ENCODE measurements at places on chromosomes 5 and 9. TPM values are rescaled to one million over a fixed set of nuclear protein-coding genes. Genes with fewer than 3 reads are reported as not detected.
A peak's percentile ranks its signal among the peaks of the same experiment; 100 is the strongest.

DNA sequence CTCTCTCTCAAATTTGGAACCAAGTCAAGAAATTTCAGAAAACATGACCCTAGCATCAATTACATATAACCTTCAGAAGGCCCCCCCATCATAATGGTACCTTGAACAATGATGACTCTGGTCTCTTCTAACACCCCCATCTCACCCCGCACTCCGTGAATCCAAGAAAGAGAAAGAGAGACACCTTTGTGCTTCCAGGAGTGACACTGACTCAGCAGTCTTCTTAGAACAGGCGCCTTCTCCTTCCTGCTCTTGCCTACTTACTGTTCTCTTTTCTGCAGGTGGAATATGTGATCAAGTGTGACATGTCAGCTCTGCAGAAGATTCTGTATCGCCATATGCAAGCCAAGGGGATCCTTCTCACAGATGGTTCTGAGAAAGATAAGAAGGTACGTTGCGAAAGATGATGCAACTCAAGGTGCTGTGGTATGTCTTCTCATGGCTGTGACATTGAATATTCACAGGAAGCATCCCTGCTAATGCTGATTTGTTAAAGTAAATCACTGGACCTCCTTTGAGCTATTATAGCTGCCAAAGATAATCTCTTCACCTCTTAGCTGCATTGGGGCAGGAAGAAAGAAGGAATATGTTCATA, 81.3 kb downstream of the SMARCA2 start:
- no peak for DNase-seq

GRCh38 chr5:108924457-108924961, 176.8 kb downstream of the FER start:
- DNase-seq, result no peak

Gene TEX48
- total RNA-seq, result not detected

- no peak for DNase-seq
Measured at GRCh38 chr5:149924486-149924885, 20.1 kb downstream of the PDE6A start.

GRCh38 chr5:147822686-147823491, 8.6 kb downstream of the SPINK1 start:
- no peak for DNase-seq

GRCh38 chr5:115366223-115366622, 69.8 kb upstream of the CCDC112 start:
- peak; percentile 47 for DNase-seq

Gene CEP72
- total RNA-seq, result 7.6 TPM

DNA sequence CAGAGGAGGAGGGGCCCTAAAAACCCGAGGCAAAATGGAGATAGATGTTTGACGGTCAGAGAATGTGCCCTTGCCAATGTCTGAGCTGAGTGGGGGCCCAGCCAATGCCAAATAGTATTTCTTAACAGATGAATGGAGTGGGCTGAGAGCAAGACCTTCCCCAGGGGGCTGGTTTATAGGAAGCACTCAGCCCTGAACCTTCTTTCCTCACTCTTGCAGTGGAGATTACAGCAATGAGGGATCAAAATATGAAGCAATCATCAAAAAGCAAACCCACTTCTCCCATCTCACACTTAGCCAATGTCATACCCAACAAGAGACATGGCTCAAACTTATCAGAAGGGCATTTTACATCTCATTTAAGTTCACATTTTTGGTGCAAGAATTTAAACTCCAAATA, 350.3 kb downstream of the GADD45G start:
- no peak for DNase-seq

- DNase-seq, result no peak
Measured at GRCh38 chr5:115241881-115242642, 20.6 kb downstream of the PGGT1B start.

DNA sequence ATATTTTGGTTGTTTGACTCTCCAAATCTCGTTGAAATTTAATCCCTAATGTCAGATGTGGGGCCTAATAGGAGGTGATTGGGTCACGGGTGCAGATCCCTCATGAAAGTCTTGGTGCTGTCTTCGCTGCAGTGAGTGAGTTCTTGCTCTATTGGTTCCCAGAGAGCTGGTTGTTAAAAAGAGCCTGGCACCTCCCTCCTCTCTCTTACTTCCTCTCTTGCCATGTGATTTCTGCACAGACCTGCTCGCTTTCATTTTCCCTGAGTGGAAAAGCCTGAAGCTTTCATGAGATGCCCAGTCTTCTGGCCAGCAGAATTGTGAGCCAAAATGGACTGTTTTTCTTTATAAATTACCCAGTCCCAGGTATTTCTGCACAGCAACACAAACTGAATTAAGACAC, 221.6 kb downstream of the MAT2B start:
- DNase-seq, result no peak

DNA sequence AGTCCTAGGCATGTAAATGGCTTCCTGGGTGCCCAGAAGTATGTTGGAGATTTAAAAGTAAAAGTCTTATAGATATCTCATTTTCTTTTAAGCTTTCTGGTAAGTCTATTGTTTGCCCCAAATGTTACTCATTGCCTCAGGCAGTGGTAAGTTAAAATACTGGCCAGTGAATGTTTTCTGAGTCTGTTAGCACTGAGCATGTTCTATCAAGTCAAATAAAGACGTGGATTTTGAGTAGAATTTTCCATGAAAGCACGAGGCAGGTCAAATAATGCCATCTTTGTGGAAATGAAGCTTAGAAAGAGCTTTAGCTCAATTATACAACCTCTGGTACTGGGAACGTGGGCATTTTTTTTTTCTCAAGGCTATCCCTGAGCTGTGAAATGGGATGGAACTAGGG, 651.3 kb upstream of the ACO1 start:
- DNase-seq, result no peak

DNA sequence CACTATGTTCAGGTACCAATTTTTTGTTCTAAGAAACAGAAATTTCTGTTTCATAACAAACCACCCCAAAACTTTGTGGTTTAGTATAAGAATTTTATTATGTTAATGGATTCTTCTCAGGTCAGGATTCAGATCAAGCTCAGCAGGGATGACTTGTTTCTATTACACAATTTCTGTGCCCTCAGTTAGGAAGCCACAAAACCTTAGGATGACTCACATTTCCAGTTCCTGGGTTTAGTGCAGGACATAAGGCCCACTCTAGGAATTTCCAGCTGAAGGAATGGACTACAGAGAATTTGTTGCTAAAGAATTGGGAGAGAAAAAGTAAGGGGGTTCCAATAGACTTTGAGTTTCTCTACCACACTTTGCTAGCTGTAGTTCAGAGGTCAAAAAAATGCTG, 629.3 kb downstream of the ANXA1 start:
- peak; percentile 91 for DNase-seq

Gene CDC20B
- total RNA-seq, result not detected

DNA sequence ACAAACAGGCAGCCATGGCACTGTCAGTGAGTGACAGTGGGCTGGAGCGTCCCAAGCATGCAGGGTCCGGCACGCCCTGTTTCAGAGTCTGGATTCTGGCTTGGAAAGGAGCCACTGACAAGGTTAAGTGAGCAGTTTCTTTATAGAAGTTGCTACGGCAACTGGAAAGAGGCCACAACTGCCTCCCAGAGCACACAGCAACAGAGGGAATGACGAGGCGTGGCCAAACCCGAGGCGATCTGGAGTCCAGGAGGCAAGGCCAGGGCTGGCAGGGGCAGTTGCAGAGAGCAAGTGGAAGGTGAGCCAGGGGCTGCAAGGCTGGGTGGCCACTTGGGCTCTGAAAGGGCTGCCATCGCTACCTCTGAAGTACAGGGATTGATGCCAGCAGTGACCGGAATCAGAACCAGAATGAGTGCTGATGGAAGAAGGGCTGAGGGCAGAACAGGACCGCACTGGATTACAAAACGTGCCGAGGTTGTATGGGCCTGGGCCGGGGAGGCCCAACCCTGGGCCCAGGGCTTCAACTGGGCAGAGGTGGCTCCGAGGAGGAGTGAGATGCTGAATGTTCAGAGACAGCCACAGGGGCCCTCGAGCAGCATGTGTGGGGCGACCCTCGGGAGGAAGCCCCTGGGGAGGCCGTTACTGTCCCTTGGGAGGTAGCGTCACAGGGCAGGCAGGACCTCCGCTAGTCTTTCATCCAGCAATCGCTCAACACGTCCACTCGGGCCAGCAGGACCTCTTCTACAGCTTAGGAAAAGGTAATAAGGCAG, 4.6 kb downstream of the MRPL41 start:
- no peak for DNase-seq

- no peak for DNase-seq
Measured at GRCh38 chr9:126027566-126027965, 280.4 kb downstream of the PBX3 start.

Gene PFN3
- total RNA-seq, result not detected

GRCh38 chr5:179800696-179801201, 5.9 kb downstream of the MGAT4B start:
- no peak for DNase-seq

- no peak for DNase-seq
Measured at GRCh38 chr5:55667938-55668337, 44.2 kb downstream of the SLC38A9 start.

Gene STKLD1
- not detected for total RNA-seq

Gene CDH6
- total RNA-seq, result 34.9 TPM

Gene SSBP2
- total RNA-seq, result 7.7 TPM

Gene LCN2
- 106 TPM for total RNA-seq

GRCh38 chr5:146796911-146797310, 81.6 kb downstream of the PPP2R2B start:
- no peak for DNase-seq

DNA sequence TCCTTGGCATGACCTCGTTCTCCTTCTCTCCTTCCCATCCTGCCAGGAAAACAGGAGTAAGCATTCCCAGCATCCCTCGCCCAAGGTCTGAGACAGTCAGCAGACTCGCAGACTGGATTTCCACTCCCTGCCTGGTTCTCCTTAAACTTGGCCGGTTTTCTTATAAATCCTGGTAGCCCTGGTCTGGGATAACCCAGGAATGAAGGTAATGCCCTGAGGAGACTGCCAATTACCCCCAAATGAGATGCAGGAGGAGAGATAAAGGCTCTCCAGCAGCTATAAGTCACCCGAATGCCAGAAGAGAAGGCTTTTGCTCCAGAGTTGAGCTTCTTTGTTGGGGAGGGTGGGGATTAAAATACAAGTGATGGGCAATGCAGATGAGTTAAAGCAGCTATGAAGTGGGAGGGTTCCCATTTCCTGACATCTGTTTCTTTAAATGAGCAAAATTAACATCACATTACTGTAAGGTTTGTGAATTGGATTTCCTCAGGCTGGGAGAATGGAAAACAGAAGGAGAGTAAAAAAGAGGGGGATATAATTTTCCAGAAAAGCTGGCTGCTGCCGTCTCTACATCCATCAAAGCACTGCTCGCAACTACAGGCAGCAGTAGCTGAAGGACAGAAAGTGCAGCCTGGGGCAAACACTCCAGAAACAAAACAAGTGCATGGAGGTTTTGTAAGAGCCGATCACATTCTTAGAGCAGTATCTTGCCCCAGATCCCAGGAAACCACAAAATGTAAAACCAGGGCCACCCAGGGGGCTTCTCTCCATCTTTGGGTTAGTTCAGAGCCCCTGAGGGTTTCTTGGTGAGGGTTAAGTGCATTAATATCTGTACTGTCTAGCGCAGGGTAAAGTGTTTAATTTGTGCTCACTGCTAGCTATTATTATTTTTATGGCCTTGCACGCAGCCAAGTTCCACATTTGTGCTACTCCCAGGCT, 177.6 kb upstream of the PANK3 start:
- no peak for DNase-seq

Gene OTP
- total RNA-seq, result not detected

DNA sequence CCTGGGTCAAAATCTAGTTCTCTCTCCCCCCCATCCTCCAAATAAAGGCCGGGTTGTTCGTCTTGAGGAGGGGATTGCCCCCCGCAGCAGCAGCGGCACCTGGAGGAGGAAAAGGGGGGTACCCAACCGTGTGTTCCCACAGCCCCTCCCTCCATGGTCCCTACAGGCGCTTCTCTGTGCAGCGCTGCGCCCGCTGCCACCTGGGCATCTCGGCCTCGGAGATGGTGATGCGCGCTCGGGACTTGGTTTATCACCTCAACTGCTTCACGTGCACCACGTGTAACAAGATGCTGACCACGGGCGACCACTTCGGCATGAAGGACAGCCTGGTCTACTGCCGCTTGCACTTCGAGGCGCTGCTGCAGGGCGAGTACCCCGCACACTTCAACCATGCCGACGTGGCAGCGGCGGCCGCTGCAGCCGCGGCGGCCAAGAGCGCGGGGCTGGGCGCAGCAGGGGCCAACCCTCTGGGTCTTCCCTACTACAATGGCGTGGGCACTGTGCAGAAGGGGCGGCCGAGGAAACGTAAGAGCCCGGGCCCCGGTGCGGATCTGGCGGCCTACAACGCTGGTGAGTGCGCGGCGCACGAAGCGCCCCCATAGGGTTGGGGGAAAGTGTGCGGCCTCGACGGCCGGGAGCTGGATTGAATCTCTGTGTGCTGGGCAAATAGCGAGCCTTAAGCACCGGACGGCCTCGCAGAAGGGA, 3.5 kb downstream of the LHX2 start:
- no peak for DNase-seq

- DNase-seq, result no peak
Measured at GRCh38 chr5:22505891-22506290, 347.3 kb downstream of the CDH12 start.

Gene IFNB1
- total RNA-seq, result not detected

DNA sequence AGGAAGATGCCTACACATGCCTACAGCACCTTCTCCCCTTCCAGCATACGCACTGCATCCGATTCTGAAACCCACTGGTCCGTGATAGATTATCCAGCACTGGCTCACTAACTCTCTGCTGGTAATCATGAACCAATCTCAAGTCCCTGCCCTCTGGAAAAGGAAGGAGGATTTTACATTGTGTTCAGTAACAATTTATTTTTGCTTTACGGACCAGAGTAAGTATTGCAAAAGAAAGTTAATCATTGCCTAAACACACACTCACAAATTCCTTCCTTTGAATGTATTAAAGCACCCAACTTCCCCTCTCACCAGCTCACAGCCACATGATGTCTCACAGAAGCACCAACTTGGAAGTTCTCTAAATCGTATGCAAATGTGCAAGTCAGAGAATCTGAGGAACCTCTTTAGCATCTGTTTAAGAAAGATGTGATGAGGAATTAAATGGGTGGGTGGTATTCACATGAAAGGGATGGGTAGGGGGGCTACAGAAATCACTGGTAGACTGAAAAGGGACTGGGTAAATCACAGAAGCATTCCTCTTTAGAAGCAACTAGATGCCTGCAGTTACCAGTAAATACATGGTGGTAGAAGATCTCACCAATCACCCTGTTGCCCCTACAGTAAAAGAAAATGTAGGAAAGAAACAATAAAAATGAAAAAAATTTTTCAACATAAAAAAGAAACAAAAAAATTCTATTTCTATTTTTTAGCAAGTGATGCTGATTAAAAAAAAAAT, 8.4 kb downstream of the GNAQ start:
- DNase-seq, result peak; percentile 99

Gene AFAP1L1
- 17.2 TPM for total RNA-seq

Gene CBY3
- total RNA-seq, result not detected

Gene PCDHGC3
- 9.8 TPM for total RNA-seq

DNA sequence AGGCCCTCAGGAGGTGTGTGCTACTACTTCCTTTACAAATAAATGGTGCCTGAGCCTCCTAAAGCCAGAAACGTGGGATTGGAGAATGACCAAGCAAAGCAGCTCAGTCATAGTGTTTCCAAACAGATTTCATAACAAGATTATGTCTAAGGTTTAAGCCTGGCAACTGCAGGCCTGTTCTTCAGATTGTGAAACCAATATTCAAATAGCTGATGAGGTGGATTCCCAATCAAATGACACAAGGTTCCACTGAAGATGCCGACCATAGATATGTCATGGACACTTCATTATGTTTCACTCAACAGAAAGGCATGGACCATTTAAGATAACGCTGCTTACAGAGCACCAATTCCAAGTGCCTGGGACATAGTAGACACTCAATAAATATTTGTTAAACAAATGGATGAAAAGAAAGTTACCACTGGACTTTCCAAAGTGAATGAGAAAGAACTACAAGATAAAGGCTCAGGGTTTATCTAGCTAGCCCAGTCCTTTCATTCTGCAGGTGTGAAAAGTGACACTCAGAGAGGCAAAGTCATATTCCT, 189.5 kb downstream of the ACTL7B start:
- DNase-seq, result no peak

All from epithelial cell of proximal tubule (primary cell).